ENCODE measurements at places on chromosomes 2 and 18.

- no peak for DNase-seq
Measured at GRCh38 chr2:110874453-110875383, 142.3 kb downstream of the ACOXL start.

- DNase-seq: no peak
Measured at GRCh38 chr2:64730551-64731262, 77.0 kb upstream of the SERTAD2 start.

DNA sequence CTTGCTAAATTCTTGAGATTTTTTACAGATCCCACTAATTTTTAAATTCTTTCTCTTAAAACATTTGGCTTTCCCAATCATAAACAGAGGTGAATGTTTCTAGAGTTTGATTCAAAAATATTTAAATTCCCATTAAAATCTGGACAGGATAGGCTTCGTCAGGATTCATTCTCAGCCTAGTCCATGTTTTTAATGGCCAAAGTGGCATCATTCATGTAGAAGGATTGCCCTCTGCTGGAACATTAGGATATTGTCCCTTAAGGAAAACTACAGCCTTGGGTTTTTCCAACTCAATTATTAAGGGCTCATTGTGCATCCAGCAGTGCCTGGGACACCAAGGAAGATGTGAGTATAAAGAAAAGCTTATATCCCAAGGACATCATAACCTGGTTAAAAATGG is 71.7 kb downstream of the TPGS2 start:
- no peak for DNase-seq

DNA sequence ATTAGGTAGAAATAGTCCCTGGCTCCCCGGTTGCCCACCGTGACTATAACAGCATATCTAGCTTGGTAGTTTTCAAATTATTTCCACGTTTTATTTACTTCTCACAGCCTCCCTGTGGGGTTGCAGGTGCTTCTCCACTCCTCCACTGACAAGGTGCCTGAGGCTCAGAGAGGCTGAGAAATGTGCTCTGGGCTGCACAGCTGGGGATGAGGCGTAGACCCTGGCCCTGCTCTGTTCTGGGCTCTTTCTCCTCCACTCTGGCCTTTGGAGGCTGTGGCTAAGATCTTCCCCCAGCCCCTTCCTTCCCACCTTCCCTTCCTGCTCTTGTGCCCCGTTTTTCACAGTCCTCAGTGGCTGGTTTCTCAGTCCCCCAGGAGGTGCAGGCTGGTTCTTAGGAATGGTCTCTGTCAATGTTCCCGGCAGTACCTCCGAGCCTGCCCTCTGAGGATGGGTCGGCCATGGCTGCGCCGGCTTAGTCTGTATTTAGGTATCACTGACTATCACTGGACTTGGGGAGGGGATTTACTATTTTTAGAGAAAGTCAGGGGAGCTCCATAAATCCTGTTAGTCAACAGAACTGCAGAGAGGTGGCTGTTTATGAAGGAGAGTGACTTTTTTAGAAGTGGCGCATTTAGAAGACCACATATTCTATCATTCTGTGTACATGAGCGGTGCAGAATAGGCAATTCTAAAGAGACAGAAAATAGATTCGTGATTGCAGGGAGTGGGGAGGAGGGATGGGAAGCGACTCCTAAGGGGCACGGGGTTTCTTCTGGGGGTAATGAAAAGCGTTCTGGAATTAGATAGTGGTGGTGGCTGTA is 35.0 kb downstream of the HPCAL1 start:
- DNase-seq: no peak

DNA sequence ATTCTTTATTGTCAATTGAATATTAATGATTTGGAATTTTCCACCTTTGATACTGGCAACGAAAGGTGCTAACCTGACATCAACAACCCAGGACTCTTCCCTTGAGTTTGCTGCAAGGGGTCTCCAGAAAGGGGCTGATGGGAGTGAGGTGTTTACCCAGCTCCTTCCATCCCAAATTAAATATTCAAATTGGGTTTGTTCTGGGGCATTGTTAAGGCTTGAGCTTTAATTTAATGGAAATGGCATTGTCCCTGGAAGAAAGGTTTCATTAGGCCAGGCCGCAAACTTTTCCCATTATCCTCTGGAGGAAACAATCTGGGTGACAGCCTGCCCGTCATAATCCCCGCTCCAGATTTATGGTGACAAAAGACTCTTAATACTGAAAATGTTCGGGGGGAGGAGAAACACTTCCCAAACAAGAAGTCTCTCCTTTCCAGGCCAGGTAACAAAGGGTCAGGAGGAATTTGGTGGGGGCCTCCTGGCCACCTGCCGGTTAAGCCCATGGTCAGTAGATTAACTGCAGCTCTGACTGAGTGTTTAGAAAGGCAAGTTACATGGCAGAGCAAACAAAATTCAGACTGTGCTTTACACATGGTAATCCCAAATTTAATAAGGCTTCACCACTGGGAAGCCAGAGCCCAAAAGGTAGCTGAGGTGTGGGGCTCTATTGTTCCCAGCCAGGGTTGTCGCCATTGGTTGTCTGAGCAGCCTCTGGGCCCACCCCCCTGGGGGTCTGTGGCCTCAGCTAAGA is 151.4 kb upstream of the SIX3 start:
- no peak for DNase-seq

DNA sequence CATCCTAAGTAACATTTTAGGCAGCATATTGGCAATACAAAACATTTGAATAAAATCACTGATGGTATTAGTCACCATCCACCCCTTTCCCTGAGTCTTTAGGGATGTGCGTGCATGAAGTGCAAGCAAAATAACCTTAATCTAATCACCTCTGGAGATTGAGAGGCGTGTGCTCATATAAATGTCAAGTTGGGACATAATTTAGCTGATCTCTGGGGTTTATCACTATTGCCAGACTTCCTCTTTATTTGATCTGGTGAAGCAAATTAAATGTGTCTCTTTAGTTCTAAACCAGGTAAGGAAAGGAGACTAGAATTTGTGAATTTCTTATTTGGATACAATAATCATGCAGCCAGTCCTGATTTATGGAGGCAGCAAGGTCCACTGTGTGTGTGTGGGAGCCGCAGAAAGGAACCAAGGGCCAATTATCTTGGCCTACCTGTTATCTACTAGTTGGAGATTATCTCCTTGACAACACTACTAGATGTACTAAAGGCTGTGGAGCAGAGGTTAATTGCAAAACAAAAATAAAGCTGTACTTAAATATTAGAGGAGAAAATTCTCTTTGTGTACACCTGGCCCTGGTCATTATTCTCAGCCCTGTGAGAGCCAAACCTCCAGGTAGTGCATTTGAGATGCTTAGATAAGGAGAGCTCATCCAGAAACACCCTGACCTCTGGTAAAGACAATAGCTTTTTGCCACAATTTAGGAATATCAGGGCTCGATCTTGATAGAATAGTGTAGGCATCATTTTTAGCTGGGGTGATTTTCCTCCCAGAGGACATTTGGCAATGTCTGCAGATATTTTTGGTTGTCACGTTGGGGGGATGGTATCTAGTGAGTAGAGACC is 78.2 kb downstream of the HRH4 start:
- no peak for DNase-seq

GRCh38 chr2:219848882-219849281 is 221.5 kb downstream of the SLC4A3 start:
- no peak for DNase-seq

- DNase-seq: no peak
Measured at GRCh38 chr18:12470382-12471075, 62.8 kb downstream of the PRELID3A start.

DNA sequence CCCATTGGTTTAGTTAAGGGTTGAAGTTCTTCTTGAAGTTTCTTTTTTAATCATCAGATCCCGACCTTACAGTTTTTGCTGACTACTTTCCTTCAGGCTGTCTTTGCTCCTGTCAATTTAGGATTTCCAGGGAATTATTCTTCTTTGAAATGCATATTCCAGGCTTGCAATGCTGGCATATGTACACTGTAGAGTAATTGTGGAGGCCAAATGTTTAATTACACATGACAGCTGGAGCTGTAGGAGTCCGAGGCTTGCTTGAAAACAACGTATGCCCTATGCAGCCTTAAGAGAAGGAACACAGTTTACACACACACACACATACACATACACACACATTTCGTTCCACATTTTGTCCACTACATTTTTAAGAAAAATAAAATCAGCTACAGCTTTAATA is 602.3 kb downstream of the TMEM182 start:
- no peak for DNase-seq

DNA sequence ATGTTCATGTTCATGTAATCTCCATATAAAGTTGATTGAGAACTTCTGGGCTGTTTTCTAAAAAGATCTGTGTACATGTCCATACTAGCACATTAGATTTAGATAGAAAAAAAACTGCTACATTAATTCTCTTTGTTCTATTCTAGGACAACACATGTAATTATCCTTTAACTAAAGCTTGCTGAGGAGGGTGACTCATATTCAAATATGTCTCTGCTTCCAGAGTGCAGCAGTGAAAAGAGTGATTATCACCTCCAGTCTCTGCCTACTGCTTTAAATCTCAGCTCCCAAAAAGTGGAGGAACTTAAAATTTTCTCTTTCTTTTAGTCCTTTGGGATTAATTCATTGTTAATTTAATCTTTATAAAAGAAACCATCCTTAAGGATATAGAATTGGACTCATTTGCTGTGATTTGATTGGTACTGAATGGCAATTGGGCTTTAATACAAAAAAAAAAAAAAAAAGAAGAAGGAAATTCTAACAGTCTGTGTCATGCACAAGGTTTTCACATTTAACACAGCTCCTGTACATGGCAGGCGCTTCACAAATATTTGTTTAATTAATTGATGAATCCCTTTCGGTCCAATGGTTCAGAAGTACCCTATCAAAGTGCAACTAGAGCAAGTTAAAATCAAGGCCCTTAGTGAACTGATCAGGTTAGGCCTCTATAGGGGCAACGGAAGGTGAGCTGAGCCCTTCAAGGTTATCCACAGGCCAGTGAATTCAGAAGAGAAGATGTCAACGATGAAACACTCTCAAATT is 214.0 kb upstream of the KCNJ3 start:
- no peak for DNase-seq

GRCh38 chr2:199973703-199974102 is 18.3 kb downstream of the MAIP1 start:
- DNase-seq: no peak

- DNase-seq: no peak
Measured at GRCh38 chr18:50569930-50570329, 10.0 kb downstream of the MAPK4 start.

DNA sequence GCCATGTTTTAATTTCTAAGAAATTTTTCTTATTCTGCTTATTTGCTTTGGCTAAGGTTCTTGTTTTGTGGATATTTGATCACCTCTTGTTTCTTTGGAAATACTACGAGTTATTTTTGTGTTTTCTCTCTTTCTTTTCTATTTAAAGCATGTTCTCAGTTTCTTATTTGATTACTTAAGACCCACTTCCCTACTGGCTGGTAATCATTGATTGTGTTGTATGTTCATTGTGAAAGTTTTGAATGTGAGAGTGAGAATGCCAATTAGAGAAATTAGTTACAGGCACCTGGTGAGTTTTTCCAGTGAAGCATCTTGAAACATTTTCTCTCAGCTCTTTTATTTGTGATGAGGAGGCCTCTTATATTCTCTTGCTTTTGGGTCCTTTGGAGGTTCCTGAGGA is 226.7 kb upstream of the MC4R start:
- DNase-seq: no peak
